ENCODE measurements at places on chromosomes 5 and 9.

GRCh38 chr5:147391781-147392180 is 118.1 kb downstream of the DPYSL3 start:
- peak; percentile 88 for DNase-seq

- no peak for DNase-seq
These were observed 40.3 kb upstream of the NAA35 start for GRCh38 chr9:85900504-85901201.

GRCh38 chr9:11931109-11931508 is 762.1 kb upstream of the TYRP1 start:
- no peak for DNase-seq

GRCh38 chr5:150593593-150593992 is 46.9 kb upstream of the SYNPO start:
- no peak for DNase-seq

DNA sequence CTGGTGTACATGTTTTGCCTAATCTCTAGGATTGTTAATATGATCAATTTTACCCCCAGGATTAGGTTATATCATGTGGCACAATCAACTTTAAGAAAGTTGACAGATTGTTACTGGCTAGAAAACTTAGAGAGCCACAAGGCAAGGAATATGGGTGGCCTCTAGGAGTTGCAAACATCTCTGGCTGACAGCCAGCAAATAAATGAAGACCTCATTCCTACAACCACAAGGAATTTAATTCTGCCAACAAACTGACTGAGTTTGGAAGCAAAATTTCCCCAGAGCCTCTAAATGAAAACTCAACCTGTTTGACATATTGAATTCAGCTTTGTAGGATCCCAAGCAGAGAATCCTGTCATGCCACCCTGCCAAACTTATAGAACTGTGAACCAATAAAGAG is 196.4 kb upstream of the PTGER4 start:
- DNase-seq: peak; percentile 55

GRCh38 chr9:5301544-5301943 is 3.0 kb downstream of the RLN2 start:
- no peak for DNase-seq

- DNase-seq: no peak
These were observed 100.1 kb downstream of the CDC42SE2 start for GRCh38 chr5:131363811-131364506.

GRCh38 chr9:137452006-137452760 is 7.0 kb downstream of the NSMF start:
- DNase-seq: no peak

DNA sequence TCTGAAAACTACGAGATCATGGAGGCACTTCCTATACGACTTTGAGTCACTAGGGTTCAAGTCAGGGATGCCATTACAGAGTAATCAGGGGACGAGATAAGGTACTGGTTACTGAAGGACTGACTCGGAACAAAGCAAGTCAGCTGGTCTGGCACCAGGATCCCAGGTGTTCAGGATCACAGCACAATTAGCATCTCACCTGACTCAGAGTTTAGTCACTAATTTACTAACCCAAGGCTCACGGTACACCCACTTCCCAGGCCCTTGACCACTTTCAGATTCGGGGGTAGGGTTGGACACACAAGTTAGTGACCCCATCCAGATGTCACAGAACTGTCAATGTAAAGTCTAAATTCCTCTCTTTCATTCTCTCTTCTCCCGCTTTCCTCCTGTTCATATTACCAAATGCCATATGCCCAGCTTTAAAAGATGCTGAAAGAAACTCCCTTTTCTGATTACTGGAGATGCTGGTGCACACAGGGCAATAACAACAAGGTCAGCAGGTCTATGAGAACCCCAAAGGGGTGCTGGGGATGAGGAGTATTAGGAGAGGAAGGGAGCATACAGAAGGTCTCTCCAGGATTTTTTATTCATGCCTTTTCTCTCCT is 657.8 kb downstream of the TLE1 start:
- DNase-seq: no peak

- DNase-seq: no peak
These were observed 222.3 kb downstream of the PBX3 start for GRCh38 chr9:125969462-125969861.

DNA sequence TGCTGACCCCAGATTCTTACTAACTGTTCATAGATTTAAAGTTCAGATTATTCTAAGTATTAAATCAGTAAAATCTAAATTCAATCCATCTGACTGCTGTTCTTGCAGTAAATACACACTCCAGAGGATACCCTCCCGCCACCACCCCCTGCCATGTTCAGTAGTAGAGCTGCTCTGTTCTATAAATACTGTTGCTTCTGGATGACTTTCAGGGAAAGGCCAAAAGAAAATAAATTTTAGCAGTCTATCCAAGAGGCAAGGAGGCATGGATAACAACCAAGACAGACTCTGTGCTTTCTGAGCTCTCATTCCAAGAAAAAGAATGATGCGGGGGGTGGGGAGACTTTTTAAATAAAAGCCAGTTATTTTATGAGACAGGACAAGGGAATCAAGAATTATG is 115.1 kb downstream of the ADAMTS6 start:
- no peak for DNase-seq

- no peak for DNase-seq
These were observed 416.9 kb downstream of the PSAT1 start for GRCh38 chr9:78713614-78714405.

GRCh38 chr5:122835681-122836080 is 9.7 kb upstream of the SNX24 start:
- DNase-seq: no peak

DNA sequence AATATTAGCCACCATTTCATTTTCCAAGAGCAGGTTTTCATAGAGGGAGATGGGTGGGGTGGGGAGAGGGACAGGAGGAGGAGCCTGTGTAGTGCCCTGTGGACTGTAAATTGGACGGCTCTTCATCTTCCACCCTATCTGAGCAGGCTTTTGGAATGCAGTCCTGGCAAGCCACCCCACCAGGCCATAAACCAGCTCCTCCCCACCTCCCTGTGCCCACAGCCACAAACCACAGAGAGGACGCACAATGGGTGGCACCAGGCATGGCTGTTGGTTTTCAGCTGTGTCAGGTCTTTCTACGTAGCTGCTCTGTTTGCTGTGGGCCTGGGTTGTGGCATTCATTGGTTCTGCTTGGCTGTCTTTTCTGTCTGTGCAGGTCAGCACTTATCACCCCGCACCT is 58.0 kb downstream of the PLAC8L1 start:
- DNase-seq: peak; percentile 22

GRCh38 chr9:23438299-23438907 is 387.6 kb downstream of the ELAVL2 start:
- no peak for DNase-seq

DNA sequence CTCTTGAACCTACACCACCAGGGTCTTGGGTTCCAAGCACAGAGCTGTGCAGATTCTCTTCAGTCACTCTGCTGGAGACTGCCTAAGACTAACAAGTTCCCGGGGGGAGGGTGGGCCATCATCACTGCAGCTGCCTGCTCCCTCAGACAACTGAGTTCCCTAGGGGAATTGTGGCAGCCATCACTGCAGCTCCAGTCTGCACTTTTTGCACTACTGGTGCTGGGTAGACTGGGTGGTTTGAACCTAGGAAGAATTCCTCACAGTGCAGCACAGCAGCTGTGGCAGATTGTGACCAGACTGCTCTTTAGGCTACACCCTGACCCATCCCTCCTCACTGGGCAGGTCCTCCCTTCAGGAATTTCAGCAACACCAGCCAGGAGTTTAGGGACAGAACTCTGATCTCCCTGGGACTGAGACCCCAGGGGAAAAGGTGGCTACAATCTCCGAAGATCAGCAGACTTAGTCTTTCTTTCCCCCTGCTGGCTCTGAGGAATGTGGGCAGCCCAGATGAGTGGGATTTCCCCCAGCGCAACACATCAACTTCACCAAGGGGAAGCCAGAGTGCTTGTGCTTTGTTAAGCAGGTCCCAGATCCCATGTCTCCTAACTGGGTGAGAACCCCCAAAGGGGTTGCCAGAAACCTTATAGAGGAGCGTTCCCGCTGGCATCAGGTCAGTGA is 30.9 kb upstream of the RGMB start:
- no peak for DNase-seq

DNA sequence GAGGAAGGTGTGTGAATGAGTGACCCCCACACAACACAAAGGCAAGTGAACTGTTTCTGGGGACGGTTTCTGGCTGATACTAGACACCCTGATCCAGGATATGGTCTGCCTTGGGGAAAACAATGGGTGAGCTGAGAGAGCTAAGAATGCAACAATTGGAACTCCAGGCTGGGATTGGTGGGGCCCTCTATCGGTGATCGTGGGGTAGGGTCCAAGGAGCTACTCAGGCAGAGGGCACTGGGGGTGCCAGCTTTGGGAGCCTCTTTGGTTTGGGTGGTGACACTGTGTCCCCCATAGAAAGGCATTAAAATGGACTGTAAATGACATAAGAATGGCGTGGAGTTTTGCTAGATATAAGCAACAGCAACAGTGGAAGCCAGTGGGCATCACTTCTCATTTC is 439.1 kb downstream of the DMAC1 start:
- DNase-seq: no peak

GRCh38 chr5:21195145-21195544 is 1207.1 kb upstream of the CDH18 start:
- DNase-seq: no peak

DNA sequence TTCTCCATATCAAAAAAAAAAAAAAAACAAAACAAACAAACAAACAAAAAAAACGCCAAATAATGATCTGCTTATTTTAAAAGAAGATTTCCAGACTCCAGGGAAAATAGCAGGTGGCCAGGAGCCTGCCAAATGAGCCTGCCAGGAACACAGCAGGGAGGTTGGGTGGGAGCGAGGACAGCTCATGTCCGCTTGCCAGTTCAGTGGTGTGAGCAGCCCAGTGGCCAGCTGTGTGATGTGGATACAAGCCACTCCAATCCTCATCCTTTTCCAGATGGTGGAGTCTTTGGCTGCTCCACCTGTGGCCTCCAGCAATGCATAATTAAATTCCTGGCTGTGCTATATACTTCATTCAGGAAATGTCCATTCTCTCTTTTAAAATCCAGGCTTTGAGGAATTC is 1025.1 kb upstream of the C9orf72 start:
- DNase-seq: no peak

- DNase-seq: no peak
These were observed 203.8 kb downstream of the PBX3 start for GRCh38 chr9:125950880-125951471.

GRCh38 chr9:129323376-129323998 is 145.4 kb upstream of the IER5L start:
- no peak for DNase-seq

- DNase-seq: no peak
These were observed 11.8 kb upstream of the EXOC3 start for GRCh38 chr5:431001-431710.

- no peak for DNase-seq
These were observed 412.1 kb upstream of the ADAMTSL1 start for GRCh38 chr9:18061856-18062255.

DNA sequence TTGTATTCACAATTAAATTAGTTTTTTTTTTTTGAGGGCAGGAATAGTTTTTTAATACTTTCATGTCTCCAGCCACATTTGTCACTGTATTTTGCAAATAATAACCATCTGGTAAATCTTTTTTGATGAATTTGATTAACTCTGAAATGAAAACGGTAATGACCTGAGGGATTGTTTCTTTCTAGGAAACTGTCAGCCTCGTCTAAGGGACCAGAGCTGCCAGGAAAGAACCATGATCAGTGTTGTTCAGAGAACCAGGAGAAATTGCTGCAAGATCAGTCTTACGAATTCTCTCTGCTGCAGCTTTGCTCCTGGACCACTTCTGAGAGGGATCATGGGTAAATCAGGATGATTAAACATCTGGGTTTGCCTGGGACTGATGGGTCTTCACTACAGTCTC is 114.5 kb upstream of the TAF11L2 start:
- DNase-seq: no peak

DNA sequence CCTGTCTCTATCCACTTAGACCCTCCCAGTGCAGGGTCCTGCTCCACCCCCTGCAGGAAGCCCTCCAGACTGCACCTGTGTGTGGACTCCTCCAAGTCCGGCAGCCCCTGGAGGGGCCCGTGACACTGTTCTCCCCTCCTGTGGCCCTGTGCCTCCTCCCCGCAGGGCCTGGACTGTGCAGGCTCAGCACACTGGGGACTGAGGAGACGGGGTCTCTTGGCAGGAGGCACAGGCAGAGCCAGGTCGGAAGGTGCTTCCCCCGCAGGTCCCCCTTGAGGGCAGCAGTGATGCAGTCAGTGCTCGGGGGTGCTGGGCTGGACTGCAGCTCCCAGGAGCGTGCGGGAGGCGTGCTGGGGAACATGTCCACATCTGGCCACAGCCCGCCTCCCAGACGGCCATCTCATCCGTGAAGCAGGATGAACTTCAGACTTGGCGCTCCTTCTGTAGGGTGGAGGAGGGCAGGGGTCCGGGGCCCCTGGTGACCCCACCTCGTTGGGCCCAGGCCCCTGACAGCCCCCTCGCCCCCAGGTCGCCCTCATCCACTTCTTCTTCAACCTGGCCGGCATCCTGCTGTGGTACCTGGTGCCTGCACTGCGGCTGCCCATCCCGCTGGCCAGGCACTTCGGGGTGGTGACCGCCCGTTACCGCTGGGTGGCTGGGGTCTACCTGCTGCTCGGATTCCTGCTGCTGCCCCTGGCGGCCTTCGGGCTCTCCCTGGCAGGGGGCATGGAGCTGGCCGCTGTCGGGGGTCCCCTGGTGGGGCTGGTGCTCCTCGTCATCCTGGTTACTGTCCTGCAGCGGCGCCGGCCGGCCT is 4.9 kb downstream of the SLC34A3 start:
- no peak for DNase-seq

GRCh38 chr5:126972062-126972895 is 58.1 kb downstream of the MARCHF3 start:
- peak; percentile 46 for DNase-seq

DNA sequence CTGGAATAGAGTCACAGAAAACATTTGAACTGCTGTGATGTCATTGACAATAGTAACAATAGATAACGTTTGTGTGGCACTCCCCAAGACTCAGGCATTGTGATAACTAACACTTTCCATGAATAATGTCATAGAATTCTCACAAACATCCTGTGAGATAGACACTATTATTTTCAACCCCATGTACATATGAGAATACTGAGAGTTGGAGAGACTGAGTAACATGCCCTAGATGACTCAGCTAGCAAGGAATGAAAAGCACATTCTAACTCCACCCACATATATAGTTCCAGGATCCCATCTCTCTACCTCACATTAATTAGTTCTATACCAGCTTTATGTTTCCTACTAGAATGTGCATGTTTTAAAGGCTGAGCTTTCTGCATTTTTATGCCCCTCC is 71.4 kb downstream of the ASTN2 start:
- DNase-seq: no peak

- no peak for DNase-seq
These were observed 502.4 kb downstream of the CDH10 start for GRCh38 chr5:24142341-24142740.

DNA sequence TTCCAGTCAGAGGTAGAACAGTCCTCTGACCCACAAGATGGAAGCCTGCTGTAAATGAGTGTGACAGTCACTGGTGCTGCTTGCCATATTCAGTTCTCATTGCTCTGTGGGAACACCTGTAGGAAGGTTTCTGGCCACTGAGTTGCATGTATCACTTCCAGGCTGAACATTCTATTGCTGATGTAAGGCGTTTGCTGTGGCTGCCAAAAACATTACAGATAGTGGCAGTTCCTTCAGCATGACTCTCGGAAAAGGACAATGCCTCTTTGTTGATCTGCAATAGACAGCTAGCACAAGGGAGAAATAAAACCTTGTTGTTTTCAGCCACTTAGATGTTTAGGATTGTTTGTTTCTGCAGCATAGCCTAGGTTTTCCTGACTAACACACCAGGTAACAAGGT is 217.2 kb downstream of the AGTPBP1 start:
- no peak for DNase-seq

Measured in NCI-H226 (cell line).